Stimulated activated effector memory CD8-positive, alpha-beta T cell treated with anti-CD3 and anti-CD28 coated beads, Interleukin-12 subunit alpha, Interleukin-12 subunit beta, amount 100 ng/mL, for 72 hours (primary cell): ENCODE measurements at places on chromosomes 6 and 20.

GRCh38 chr6:156660389-156660788, 116.8 kb upstream of the ARID1B start:
- DNase-seq: no peak

DNA sequence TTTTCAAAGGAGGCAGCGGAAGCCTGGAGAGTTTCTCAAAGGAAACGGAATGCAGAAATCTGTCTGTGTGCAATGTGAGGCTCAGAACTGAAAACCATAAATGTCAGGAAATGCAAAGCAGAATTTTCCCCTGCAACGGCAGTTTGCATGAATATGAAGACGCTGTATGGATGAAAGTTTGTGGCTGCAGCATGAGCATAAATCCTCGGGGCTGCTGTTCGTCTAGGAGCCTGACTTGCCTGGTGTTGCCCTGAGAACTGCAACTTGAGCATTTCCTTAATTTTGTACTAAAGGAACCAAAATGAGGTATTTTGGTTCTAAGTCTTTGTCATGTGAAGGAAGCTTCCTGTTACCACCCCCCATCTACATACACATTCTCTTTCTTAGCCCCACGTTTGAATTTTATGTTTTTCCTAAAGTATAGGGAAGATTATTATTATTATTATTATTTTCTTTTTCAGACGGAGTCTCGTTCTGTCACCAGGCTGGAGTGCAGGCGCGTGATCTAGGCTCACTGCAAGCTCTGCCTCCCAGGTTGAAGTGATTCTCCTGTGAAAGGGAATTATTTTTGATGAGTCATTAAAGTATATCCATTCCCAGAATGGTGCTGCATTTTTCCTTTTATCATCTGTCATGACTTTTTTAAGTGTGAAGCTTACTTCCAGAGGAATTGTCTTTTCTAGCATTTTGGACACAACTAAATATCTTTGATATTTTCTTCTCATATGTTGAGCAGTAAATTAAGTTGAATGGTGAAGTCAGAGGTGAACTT, 33.1 kb downstream of the MTHFD1L start:
- no peak for DNase-seq

DNA sequence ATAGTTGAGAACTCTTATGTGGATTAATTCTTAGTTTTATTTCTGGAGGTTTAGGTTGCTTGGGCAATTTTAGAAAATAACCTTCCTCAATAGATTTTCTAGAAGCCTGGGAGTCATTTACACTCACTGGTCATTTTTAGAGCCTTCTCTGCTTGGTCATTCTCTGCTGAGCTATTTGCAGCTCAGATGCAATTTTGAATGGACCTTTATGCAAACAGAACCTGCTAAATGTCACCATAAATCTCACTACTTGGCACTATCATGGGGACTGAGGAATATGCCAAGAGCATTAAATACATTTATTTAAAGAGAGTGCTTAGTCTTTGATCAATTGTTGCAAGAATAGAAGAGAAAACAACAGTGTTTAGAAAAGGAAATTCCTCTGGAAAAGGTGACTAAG, 154.0 kb downstream of the CLVS2 start:
- DNase-seq: no peak

- DNase-seq: no peak
Observed at GRCh38 chr6:26437550-26437949, 2.8 kb upstream of the BTN3A3 start.
